Caki2 (cell line): ENCODE measurements at places on chromosomes 12 and 14.

- DNase-seq: no peak
Observed at GRCh38 chr14:96698960-96699539, 98.1 kb upstream of the VRK1 start.

DNA sequence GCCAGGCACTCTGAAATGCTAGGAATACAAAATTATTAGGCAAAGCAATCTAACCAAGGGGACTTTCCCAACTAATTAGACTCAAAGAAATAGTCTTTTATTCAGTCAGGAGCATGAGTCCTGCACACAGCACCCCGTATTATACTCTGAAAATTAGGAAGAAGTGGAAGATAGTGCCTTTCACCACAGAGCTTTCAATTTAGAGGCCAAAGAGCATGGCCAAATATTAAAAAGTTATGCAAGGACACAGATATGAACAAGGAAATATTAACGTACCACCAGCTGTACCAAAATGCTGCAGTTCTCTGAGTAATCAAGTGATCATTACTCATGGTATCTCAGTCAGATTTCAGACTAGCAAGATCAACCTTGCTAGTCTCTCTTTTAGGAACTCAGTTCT is 22.6 kb upstream of the MDM2 start:
- no peak for DNase-seq

- DNase-seq: no peak
Observed at GRCh38 chr12:109301643-109302168, 7.4 kb downstream of the FOXN4 start.

DNA sequence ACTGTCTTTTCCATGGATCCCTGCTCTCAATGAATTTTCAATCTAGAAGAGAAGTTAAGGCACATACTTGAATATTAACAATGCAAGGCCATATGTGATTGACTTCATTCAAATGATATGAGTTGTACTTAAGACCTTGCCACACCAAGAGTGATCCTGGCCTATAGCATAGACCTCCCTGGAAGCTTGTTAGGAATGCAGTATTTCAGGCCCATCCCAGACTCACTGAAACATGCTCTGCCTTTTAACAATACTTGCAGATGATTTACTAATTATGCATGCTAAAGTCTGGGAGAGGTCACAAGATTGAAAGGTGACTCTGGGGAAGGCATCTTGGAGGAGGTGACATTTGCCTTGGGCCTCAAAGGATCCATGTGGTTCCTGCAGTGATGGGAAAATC is 43.2 kb downstream of the RFX4 start:
- no peak for DNase-seq

DNA sequence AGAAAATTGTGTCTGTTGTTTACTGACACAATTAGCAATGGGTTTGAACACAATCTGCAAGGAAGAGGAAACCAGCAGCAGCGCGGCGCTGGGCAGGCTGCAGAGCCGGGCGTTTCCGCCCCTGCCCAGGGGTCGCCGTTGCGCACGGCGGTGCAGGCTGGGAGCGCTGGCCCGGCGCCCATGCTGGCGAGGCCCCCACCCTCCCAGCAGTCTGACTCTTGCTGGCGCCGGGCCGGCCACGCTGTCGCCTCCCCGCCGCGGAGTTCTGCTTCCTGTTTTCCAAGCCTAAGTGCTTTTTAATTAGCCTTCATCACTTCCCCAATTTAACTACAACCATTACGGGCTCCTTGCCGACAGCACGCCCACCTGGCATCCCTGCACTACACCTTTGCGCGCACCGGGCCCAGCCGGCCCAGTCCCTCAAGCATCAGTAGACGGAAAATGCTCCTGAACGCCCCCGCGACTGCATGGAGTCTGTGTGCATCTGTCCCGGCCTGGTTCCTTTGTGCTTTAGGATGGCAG is 212.1 kb downstream of the GXYLT1 start:
- DNase-seq: peak; percentile 47

GRCh38 chr12:126966498-126966897 is 1300.5 kb upstream of the TMEM132C start:
- no peak for DNase-seq

- DNase-seq: peak; percentile 87
Observed at GRCh38 chr12:99455350-99456035, 192.1 kb upstream of the GARIN6 start.

DNA sequence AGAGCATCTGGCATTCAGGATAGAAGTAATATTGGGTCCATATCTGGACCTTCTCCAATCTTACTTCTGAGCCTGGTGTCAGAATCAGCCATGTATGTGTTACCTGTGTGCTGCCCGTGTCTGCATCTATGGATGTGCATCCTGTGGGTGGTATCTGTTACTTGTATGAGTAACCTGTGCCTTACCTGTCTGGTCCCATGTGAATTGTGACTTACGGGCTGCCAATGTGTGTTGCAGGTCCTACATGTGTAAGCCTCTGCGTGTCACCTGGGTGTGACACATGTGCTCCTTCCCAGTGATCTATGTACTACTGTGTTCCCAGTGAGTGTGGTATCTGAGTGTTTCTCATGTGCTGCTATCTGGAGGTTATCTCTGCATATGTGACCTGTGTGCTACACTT is 208.4 kb downstream of the ADGRD1 start:
- DNase-seq: no peak
